ENCODE measurements at places on chromosomes 5 and 9.

DNA sequence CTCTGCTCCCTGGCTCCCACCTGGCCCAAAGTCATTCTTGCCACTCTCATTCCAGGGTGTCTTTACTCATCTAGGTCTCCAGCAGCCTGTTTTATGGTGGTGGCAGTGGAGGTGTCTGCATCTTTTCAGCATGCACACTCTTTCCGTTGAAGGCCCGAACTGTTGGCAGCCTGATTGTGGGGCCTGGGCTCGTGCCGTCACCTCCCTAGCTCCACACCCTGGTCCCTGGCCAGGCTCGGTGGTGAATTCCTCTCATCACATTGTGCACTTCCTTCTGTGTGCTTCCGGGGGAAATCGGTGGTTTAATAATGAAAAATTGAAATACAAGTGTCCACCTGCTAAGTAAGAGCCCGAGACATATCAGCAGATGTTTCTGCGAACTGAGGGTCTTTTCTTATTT, 214.3 kb downstream of the TRIO start:
- peak; percentile 15 for DNase-seq

- DNase-seq, result peak; percentile 66
Measured at GRCh38 chr5:178538741-178539229, 51.4 kb downstream of the COL23A1 start.

- DNase-seq, result no peak
Measured at GRCh38 chr5:98602534-98603112, 170.8 kb upstream of the RGMB start.

GRCh38 chr9:33407061-33407460, 4.7 kb upstream of the AQP7 start:
- DNase-seq, result no peak

DNA sequence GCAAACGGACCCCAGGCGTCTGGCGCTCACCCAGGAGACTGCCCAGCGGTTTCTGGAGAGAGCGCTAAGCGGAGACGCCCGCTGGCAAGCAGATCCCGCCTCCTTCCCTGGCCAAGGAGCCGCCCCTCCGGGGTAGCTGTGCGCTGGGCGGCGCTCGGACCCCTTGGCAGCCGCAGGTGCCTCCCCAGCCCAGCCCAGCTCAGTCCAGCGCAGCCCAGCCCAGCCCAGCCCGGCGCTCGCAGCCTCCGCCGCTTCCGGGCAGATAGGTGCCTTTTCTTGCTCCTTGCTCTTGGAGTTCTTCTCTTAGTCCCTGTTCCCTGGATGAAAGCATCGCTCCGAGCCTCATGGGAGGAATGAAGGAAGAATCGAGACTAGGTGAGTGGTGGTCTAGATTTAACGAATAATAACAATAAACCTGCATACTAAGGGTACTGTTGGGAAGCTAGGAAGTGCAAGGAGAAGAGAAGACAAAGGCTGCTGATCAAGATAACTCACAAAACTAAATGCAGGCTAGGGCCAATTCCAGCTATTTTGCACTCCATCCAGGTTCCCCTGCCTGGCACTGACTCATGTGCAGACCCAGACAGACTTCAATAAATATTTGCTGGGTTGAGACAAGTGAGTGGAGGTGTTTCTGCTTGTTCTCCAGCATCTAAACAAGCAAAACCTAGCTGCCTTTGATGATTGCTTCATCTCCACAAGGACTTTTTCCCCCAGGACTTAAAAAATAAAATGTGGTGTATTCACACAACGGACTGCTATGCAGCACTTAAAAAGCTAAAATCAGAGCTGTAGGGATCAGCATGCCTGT, at the start of gene STK32A:
STK32A (plus strand) TSS at position 202 of the 811 bp plus-strand sequence. CDS start 4,609 bp downstream, outside the sequence.
- peak; percentile 44 for DNase-seq

- DNase-seq, result no peak
Measured at GRCh38 chr5:133141746-133142145, 89.9 kb downstream of the HSPA4 start.

DNA sequence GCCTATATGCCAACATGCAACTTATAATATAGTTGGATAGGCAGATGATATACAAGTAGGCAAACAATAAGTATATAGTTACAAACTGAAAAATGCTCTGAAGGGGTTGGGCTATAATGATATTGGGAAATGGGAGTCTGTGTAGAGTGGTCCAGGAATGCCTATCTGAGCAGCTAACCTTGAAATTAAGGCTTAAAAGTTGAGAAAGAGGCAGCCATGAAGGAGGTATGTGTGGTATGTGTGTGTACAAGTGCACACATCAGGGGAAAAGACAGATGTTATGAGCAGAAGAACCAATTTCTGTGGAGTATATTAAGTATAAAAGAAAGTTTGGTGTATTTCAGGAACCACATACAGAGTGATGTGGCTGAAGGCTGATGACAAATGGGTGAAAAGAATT, 154.9 kb upstream of the PAPPA start:
- DNase-seq, result no peak

- DNase-seq, result peak; percentile 9
Measured at GRCh38 chr5:99169309-99169708, 240.5 kb upstream of the CHD1 start.

GRCh38 chr5:128237000-128237399, 153.4 kb downstream of the SLC12A2 start:
- DNase-seq, result no peak

DNA sequence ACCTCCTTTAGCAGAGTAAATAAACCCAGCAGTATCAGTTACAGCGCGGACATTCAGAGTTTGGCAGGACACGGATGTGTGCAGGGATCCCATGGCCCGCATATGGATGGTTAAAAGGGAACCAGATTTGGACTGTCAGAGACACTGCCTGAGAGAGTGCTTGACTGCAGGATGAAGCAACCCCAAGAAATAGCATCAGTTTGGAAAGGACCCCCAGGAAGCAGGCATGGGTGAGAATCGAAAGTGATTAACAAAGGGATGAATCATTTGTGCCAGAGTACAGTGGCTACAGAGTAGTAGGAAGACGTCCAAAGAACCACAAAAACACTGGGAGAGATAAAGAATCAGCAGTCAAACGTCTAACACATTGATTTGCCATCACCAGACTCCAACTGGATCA, 5.5 kb downstream of the C7 start:
- no peak for DNase-seq

- DNase-seq, result peak; percentile 37
Measured at GRCh38 chr9:89008744-89009545, 17.7 kb downstream of the S1PR3 start.

DNA sequence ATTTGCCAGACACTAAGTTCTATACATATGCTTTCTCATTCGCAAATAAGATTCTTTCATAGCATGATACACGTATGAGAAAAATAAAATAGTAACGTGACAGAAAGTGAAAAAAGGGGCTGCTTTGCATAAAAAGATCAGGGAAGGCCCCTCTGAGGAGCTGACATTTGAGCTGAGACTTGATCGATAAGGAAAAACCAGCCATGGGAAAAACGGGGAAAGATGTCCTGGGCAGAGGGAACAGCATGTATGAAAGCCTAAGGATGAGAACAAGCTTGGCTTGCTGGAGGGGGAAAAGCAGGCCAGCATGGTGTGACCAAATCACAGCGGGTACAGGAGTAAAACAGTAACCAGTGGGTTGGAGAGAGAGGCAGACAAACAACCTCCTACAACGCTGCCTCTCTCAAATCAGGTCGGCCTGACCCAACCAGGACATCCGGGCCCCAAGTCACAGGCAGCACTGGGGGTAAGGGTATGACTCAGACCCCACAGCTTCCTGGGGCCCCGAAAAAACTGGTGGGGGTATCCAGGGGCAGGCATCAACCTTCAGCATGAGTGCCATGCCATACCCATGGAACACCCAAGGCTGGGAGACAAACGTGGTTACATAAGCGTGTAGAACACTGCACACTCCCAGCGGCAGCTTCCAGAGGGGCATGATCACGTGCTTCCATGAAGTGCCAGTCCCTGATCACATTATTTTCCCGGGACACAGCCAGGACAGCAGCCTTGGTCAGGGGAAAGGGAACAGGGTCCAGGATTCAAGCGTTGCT, 2.2 kb downstream of the TNIP1 start:
- DNase-seq, result no peak

GRCh38 chr5:84602371-84602771, 217.7 kb upstream of the EDIL3 start:
- no peak for DNase-seq

DNA sequence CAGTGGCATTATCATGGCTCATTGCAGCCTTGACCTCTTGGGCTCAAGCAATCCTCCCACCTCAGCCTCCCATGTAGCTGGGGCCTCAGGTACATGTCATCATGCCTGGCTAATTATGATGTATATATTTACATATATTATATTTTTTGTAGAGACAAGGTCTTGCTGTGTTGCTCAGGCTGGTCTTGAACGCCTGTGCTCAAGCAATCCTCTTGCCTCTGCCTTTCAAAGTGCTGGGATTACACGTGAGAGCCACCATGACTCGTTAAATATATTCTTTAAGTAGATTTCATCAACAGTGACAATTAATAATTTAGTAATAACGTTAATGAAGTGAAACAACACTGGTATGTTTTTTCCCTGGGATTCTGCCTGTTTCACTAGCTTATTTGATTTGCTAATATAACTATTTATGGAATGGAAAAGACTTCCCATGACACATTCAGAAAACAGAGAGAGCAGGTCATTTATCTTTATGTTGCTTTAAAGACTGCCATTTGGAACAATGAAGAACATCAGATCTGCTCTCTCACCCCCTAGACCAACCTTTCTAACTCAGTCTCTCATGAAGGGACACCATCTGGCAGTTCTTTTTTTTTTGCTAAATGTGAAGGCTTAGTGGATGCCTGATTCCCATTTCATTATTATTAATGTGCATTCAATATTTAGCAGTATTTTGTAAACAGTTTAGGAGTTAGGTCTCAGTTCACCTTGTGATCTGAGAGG, 295.6 kb downstream of the KIF4B start:
- no peak for DNase-seq

DNA sequence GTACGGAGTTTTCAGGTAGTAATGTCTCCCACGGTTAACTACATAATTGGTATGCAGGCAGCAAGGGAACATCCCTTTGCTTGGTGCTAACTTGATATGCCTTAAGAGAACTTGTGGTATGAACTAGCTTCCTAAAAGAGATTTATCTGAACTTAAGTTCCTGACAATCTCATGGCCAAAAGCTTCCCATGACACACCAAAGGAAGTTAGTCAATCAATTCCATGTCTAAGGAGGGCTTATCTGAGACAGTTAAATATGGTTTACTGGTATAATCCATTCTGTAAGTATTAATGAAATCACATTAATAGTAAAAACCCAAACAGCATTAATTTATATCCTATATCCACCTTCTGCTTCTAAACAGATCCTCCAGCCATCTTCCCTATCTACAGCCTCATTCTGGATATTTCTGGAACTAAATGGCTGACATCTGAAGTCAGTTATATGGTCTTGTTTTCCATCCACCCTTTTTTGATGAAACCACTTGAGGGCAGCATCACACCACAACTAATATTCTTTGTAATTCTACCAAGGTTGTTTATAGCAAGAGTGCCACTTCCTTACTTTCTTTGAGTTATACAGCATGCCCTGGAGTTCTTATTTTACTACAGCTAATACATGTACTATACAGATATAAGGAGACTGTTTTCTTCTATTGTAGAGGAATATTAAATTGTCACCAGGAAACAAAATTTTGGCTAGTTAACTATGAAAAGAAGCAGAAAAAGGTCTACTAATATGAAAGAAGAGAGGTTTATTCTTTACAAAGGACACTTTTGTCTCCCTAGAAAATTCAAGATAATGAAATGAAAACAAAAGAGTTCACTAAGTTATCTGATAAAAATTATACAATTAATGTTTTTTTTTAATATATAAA, 34.7 kb downstream of the SHOC1 start:
- peak; percentile 90 for DNase-seq

GRCh38 chr5:8683496-8683895, 814.5 kb downstream of the MTRR start:
- peak; percentile 51 for DNase-seq

DNA sequence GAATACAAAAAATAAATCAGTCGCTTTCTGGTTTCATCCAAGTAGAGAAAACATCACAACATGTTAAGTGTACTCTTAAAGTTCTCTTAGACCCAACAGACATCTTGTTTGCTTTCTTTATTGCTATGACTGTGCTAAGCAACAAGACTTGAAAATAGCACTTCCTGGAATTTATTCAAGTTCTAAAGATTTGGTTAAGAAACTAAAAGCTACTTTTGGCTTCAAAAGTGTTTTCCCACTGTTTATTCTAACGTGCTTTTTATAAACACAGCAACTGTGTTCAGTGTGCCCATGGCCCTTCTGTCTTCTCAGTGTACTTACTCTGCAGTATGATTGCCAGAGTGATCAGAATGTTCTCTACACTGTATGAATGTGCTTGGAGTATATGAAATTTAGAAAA, 109.8 kb downstream of the GIN1 start:
- no peak for DNase-seq

DNA sequence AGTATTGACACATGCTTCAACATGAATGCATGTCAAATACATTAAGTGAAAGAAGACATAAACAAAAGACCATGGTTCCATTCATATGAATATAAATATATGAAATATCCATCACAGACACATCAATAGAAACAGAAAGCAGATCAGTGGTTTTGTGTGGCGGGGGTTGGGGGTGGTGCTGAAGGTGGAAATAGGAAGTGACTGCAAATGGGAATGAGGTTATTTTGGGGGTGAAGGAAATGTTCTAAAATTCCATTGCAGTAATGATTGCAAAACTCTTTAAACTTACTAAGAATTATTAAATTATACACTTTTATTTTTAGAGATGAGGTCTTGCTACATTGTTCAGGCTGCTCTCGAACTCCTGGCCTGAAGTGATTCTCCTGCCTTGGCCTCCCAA, 28.7 kb downstream of the TAF1L start:
- DNase-seq, result no peak

- peak; percentile 61 for DNase-seq
Measured at GRCh38 chr9:117555964-117556629, 141.2 kb upstream of the ASTN2 start.

DNA sequence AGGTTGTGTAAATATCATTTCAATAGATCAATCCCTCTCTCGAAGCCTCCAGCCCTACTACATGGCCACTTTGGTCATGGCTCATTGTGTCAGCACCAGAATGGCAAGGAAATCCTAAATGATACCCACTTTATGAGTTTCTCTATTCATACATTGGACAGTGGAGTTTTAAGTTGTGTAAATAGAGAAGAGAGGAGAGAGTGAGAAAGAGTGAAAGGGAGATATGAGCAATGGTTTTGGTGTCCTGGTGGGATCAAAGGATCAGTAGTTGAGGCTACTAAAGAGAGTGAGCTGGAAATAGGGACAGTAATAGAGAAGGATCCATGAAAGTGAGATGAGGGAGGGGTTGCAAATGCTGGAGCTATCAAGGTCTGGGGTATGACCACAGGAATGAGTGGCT, 31.5 kb upstream of the GZMA start:
- DNase-seq, result no peak

- DNase-seq, result peak; percentile 54
Measured at GRCh38 chr9:95307538-95307937, 10.0 kb downstream of the FANCC start.

Data from hematopoietic multipotent progenitor cell treated with erythropoietin and hydrocortisone succinate and interleukin-3 and kit ligand, for 4 days (in vitro differentiated cells).